Osteoblast (primary cell): ENCODE measurements at places on chromosomes 1 and 21. TPM values are rescaled to one million over a fixed set of nuclear protein-coding genes. Genes with fewer than 3 reads are reported as not detected.

The A3GALT2 gene
- total RNA-seq, result under 0.01 TPM in 1 of 2 replicates, not detected in the other

The TGFB2 gene
- 12.7 and 13.4 TPM in 2 replicates for total RNA-seq

The VCAM1 gene
- 382 and 511 TPM in 2 replicates for total RNA-seq

The AUNIP gene
- 0.72 and 0.88 TPM in 2 replicates for total RNA-seq

The PIGR gene
- not detected in 2 replicates for total RNA-seq

The HCN3 gene
- total RNA-seq, result 2.5 and 2.9 TPM in 2 replicates

The KIAA1614 gene
- 11.8 and 12.7 TPM in 2 replicates for total RNA-seq

DNA sequence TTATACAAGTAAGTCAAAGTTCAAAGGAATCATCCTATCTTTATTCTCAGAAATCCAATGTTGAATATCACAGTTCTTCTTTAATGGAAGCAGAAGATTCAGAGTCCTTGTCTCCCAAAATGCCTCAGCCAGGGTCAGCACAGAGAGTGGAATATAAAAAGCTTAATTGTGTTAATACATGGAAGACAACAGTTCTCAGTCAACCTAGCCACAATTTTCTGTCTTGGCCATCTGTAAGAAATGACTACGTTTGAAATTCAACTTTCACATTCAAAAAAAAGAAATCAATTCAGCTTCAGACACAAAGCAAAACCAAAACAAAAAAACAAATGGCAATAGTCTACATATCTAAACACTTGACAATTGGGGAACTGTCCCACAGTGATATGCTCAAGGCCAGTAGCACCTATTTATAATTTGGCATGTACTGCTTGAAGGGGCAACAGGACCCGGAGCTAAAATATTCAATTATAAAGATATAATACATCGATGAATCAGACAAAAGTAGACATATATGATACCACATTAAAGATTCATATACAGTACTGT is 27.3 kb upstream of the GLIS1 start:
- no peak for DNase-seq

GRCh38 chr1:22717037-22717760 is 6.6 kb downstream of the EPHB2 start:
- no peak for DNase-seq

DNA sequence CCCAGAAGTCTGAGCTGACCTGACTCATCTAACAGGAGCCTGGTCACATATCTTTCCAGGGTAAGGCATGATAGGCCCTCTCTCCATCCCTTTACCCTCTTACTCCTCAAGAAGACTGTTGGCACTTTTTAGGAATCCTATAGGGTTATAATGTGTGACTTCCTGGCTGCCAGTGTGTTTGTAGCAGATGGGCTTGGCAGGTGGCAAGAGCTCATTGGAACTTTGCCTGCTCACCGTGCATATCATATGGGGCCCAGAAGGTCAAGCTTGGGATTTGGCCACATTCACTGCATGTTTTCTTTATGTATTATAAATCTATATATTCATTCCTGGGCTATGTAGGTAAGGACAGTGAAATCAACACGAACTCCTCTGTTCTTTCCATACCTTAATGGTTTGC is 5.2 kb downstream of the KAZN start:
- DNase-seq, result no peak

GRCh38 chr1:52127181-52128180 is 14.4 kb upstream of the ZFYVE9 start:
- no peak for DNase-seq

DNA sequence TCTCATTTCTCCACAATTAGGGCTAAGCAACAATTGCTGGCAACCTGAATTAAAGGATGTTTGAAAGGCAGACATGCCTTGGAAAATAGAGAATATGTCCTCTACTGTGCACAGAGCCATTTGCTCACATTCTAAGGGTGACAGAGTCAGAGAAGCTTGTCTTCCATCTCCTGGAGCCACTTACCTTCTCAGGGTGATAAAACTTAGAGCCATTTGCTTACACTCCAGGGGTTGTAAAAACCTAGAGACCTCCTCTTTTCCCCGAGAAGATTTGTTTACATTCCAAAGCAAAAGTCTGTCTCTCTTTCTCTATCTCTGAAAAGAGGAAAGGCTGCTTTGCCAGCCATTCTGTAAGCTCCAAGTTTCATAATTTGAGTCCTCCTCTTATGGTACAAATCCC is 61.3 kb downstream of the LBR start:
- no peak for DNase-seq

DNA sequence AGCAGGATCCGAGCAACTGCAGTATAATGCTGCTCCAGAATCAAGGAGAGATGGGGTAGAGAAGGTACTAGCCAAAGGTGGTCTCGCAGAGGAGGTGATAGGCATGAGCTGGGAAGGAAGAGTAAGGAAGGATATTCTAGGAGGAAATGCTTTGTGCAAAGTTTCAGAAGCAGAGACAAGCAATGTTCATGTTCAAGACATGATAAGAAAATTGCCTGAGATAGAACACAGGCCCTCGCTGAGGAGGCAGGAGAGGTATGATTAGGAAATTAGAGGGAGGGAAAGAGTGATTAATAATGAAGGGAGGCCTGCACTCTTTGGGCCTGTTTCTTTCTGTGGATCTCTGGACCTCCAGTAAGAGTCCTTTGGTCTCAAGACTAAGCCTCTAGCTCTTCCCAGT is 12.9 kb upstream of the ETV3 start:
- no peak for DNase-seq

DNA sequence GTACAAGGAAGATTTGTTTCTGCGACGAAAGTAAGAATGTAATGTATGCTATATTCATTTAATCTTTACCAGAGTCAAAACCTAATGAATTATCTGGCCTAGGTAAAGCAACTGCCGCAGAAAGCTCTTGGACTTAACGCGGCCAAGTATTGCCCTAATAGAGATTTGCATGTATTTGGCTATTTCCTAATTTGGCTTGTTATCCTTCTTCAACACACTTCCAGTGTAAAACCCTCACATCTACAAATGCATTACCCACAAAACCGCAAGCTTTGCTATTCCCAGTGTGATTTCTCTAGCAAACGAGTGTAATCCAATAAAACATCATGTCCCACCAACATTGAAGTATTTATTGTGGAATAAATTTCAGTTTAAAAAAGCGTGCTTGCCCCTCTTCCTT is 123.8 kb upstream of the LMO4 start:
- DNase-seq, result no peak

DNA sequence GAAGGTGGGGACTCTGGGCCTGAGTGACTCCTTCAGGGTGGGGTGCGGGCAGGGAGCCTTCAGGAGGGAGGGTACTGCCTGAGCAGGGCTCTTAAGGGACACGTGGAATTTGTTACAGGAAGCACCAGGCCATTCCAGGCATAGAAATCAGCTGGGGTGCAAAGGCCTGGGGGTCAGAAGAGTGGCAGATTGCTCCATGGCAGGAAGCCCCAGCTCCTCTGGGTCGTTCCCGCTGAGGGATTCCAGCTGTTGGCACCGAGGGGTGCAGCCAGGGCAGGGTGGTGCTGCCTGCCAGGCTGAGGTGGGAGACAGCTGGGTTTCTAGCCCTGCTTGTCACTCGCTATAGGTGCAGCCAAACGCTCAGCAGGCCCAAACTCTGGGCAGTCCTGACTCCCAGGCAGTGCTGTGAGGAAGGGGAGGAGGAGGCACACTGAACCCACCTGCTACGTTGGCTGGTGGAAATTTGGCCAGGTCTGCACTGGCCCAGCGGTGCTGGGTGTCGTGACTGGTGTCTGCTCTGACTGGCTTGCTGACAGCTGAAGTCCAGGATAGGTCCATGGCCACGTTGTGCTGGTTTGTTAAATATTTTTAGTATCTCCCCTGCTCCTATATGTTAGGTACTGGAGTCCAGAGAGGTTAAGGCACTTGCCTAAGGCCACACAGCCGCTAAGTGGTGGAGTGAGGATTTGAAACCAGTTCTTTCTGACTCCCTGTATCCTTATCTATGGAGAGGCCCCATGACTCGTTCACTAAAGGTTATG is 19.3 kb downstream of the TNFRSF1B start:
- no peak for DNase-seq
